ENCODE measurements at places on chromosomes 16 and 17.
A peak's percentile ranks its signal among the peaks of the same experiment; 100 is the strongest.

DNA sequence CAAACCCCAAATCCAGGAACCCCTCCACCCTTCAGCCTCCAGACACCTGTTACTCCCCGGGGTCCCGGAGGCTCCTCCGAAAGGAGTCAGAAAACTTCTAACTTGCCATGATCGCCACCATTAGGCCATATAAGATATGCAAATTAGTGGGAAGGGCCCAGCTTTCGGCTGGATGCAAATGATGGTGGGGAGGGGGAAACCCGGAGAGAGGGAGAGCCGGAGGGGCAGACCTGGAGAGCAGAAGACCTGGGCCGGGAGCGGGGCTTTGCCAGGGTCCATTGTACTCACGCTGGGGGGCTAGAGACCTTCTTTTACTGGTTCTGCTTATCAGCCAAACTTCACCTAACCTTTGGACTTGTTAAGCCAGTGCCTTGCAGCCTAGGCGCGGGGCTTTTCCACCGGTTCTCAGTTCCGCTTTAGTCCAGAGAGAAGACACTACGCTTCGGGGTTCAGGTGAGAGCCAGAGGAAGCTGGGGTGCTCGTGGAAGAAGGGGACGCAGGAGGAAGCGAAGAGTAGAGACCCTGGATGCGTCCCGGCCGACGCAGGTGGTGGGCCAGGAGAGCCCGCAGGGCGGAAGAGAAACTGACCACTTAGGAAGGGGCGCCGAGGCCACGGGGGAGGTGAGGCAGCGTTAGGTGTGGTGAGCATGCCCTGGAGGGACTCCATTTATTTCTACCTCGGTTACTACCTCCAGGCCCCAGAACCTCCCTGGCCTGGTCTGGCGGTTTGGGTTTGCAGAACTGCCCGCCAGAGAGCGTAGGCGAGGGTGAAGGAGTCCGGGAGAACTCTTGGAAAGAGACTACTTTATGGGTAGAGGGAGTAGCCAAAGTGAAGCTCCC is at the start of gene HNF1B:
Gene HNF1B, minus strand, starts transcription at position 99 of the 840 bp plus-strand sequence. CDS start 175 bp downstream, outside the sequence.
- peak; percentile 72 for DNase-seq

DNA sequence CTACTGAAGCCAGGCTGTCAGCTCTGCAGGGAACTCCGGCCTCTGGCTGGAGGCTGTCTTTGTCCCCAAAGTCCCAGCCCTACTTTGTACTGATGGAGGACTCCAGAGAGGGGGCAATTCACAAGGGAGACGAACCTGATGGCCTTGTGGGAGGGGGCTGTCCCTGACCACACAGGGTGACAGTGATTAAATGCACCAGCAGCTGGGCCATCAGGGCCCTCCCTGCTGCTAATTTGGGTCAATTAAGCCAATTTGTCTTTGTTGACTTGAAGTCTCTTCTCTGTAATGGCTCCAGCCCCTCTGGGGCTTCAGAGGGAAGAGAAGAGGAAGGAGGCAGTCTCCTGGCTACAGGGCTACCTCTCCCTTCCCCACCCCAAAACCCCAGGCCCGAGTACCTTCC is 22.0 kb downstream of the TMEM132E start:
- DNase-seq = no peak

DNA sequence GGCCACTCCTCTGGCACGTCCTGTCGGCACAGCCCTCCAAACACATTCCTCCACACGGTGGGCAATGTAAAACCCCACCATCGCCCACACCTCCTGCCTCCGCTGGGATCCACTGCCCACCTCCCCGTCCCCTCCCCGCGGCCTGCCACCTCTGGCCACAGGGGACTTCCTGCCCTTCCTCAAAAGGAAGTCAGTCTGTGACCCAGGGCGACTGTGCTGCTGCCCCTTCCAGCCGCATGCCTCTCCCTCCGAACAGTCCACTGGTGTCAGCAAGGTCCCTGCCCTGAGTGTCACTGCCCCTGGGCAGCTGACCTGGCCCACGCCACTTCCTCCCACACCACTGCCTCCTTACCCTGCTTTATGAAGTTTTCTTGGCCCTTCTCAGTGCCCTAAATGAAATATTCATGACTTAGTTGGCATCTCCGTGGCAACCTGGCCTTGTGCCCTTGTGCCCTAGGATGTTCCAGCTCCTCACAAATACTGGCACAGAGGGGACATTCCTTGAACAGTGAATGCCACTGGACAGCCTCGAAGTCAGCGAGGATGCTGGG is 2.0 kb downstream of the PLD6 start:
- DNase-seq = peak; percentile 8

DNA sequence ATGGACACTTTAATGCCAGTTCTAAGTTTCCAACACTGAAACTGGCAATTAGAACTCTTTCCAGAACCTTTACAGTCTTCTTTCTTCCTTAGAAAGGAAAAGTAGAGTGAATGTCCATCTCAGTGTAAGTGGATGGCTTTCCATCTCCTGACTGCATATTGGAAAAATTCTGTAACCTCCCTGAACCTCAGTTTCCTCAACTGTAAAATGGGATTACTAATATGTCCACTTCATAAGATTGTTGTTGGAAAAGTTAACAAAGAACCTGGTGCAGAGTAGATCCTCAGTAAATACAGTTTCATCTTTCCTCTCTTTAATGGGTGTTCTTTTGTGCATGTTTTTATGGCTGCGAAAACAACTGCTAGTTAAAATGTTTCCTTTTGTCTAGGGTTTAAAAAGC is 2.6 kb downstream of the TMEM98 start:
- no peak for DNase-seq

- DNase-seq = peak; percentile 92
These were observed 17.9 kb downstream of the SEC14L5 start for GRCh38 chr16:4976079-4976478.

DNA sequence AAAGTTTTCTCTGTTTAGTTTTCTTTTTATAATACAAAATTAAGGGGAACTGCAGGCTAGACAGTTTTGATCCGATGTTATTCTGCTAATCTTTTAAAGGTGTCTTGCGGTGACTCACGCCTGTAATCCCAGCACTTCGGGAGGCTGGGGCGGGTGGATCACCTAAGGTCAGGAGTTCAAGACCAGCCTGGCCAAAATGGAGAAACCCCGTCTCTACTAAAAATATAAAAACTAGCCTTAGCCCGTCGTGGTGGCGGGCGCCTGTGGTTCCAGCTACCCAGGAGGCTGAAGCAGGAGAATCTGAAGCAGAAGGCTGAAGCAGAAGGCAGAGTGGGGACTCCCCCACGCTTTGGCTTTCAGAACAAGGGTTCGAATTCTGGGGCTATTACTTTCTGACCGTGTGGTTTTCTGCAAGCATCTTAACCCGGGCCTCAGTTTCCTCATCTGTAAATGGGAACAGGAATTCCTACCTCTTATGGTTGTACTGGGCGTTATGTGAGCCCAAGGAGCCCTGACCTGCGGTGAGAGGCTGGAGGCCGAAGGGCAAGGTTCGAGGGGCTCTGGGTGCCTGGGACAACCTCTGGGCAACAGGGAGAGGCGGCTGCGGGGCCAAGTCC is 1.2 kb upstream of the KATNB1 start:
- DNase-seq = peak; percentile 31

GRCh38 chr16:68961778-68962402 is 118.6 kb downstream of the TANGO6 start:
- DNase-seq = no peak

- DNase-seq = no peak
These were observed 5.0 kb downstream of the YBX2 start for GRCh38 chr17:7289256-7290032.

DNA sequence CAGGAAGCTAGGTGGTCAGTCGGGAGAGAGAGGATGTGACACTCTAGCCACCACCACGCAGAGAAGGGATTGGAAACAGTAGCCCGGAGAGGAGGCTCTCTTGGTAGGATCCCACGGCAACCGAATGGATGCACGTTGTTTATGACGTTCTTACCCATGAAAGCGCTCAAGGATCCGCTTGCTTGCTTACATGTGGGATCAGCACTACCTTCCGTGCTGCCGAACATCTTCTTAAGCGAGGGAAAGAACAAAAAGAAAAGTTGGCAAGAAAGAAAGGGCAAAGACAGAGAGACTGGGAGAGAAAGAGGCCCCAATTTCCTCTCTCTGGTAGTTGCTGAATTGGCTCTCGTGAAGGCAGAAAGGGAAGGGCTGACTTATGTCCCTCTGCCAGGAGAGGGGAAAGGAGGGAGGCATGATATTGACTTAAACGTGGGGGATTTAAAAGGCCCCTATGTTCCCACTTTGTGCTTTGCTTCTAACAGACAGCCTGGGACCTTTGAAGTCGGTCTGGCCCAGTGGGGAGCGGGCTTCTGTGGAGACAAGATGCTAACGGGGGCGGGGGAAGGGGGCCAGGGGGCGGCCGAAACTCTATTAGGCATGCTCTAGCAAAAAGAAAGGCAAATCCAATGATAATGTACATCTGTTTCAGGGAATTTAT is 35.4 kb downstream of the SNX20 start:
- DNase-seq = no peak

DNA sequence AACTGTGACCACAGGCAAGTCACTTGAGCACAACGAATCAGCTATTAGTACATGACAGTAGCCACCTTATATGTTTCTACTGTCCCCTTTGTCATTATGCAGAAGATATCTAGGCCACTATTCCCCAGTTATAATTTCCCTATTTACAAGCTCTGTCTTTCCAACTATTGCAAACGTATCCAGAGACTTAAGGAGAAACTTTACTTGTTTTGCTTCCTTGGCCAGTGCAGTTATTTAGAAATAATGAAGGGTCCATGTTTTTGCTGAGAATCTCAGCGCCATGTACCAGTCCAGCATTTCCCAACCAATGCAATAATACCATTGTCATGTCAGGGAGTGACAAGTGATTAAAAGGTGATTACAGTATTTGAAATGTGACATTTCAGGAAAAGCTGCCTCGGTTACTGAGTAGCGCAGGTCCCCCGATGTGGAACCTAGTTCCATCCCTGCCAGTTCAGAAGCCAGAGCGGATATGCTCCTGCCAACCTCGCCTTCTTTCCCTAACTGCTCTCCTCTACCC is 743 bp downstream of the ZNF624 start:
- DNase-seq = no peak

DNA sequence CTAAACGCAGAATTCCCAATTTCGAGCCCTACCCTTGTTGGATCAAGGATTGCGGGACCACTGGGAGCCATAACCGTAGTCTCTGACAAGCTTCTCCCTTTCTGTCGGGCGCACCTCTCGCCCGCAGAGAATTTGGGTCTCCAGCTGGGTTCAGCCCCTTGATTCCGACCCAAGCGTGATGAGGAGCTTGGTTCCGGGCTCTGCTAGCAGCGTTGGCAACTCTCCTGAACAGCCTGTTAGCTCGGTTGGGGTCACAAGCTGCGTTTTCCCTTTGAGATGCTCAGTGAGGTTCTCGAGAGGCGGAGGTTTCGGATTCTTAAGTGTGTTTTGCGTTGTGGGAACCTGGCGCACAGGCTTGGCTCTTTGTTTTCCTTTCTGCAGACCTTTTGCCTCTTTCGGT is 655 bp downstream of the ATXN1L start:
- DNase-seq = peak; percentile 59

- DNase-seq = peak; percentile 76
These were observed 33.1 kb upstream of the NF1 start for GRCh38 chr17:31061678-31062077.

DNA sequence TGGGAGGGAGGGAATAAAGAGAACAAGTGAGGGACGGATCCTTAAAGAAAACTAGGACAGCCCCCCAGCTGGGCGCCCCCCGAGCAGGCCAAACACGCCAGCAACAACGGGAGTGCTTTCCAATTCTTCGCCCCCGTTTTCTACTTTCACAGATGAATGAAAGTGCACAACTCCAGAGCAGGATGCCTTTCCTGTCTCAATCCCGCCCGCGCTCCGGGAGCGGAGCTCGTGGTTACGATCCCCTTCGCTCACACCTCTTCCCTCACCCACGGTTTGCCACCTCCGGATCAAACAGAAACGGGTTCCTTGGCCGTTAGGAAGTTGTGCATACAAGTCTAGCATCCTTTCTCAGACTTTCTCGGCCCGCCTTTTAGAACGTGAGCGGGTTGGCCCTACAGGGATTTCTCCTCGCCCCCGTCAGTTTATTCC is 680 bp downstream of the SKA2 start:
- DNase-seq = peak; percentile 49

- DNase-seq = peak; percentile 70
These were observed 79.2 kb downstream of the MYH11 start for GRCh38 chr16:15777533-15778203.

DNA sequence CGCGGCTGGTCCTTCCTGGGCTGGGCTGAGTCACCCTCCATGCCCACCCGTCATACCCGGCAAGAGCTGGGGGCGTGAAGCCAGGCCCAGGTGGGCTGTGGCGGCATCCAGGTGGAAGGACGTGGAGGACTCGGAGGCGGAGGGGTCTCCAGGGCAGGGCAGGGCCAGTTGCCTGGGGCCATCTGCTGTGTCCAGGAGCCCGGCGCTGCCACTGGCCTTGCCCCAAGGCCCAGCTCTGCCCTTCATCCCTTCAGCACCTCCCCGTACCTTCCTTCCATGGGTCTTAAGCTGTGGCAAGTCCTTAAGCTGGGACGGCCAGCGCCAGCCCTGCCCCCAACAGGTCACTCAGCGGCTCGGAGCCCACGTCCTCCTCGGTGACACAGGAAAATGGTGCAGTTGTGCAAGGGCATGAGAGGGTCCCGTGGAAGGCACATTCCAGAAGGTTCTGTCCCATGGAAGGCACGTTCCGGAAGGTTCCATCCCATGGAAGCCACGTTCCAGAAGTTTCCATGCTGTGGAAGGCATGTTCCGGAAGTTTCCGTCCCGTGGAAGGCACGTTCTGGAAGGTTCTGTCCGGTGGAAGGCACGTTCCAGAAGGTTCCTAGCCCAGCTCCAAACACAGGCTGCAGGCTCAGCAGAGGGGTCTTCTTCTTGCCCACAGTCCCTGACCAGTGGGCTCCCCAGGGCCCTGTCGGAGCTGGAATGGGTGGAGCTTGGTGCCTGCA is 10.4 kb upstream of the CDH15 start:
- DNase-seq = no peak

- DNase-seq = no peak
These were observed 18.0 kb downstream of the EMP2 start for GRCh38 chr16:10562361-10562899.

GRCh38 chr17:34401165-34401564 is 38.1 kb upstream of the CCL1 start:
- DNase-seq = no peak

- no peak for DNase-seq
These were observed 202.5 kb downstream of the MSI2 start for GRCh38 chr17:57458718-57459285.

- no peak for DNase-seq
These were observed 9.0 kb upstream of the TERB1 start for GRCh38 chr16:66810391-66810790.

- no peak for DNase-seq
These were observed 58.0 kb downstream of the XYLT1 start for GRCh38 chr16:17412791-17413190.

DNA sequence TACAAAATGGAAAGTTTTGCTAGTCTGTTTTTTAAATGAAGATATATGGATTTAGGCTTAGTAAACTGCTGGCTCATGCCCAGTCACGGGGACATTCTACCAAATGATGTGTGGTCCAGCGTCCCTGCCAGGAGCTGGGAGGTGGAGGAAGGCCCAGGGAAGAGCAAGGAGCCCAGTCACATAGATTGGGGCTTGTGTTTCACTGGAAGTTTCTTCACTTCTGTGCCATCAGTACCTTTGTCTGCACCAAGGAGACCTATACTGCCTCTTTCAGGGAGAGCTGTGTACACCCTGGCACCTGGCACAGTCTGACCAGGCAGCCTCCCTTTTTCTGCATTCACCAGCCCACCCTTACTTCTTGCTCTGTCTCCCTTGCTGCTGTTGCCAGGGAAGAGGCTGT is 32.6 kb upstream of the ERN1 start:
- DNase-seq = no peak

Data from RPMI8226 (cell line).